ENCODE measurements at places on chromosomes 16 and 17.

DNA sequence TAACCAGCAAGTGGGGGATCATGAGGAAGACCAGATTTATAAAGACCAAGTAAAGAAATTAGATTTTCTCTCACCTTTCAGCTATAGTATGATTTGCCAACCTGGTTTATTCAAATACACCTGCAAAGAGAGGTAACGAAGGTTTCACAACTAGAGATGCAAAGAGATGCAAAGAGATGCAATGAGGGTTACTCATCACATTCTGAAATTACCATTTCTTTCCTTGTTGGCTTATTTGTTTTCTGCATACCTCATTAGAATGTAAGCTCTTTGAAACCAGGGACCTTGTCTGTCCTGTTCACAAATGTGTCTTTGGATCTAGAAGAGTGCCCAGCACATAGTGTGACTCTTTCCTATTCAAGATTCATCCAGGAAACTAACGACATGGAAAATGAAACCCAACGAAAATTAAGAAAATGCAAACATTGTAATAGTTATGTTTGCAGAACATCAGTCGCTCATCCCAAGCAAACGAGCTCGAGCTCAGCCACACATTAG is 9.0 kb upstream of the LONP2 start:
- no peak for DNase-seq

GRCh38 chr17:35022536-35023063 is 40.9 kb downstream of the RFFL start:
- peak; percentile 62 for DNase-seq

- DNase-seq: no peak
Measured at GRCh38 chr17:33955461-33955860, 299.6 kb upstream of the CCL2 start.

DNA sequence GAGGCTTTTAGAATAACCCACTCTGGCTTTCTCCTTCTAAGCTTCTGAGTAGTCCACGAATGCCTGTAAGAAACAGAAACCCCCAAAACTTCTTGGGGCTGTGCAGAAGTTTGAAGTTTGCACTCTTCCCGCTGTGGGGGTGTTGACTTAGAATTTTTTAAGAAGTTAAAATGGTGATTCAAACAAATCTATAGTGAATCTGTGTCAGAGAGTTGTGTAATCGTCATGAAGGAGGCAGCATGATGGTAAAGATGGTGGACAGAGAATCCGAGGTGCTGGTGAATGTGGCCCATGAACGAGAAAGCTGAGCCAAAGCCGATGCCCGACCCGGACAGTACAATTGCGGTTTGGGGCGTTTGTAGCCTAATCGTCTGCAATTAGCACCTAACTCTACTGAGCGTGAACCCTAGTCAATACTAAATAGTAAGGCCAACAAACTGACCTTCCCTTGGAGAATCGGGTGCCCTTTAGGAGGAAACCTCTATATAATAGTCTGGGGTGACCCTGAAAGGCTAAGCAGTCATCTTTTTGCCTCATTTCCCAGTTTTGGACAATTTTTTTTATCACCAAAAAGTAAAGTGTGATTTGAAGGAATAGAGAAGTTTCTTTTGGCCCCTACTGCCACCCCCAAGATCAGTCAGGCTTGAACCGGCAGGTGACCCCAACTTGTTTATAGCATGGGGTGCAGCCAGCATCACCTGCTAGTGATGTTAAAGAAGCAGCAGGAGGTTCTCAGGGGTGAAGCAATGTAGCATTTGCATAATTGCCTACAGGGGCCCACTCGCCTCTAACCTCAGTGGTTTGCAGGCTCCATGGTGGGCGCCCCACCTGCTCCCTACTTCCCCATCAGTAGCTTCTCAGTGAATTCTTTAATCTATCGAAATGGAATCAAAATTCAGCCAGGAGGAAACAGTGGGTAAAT is 11.2 kb downstream of the IRF8 start:
- DNase-seq: no peak

GRCh38 chr17:45022655-45023339 is 28.6 kb downstream of the DCAKD start:
- DNase-seq: no peak

DNA sequence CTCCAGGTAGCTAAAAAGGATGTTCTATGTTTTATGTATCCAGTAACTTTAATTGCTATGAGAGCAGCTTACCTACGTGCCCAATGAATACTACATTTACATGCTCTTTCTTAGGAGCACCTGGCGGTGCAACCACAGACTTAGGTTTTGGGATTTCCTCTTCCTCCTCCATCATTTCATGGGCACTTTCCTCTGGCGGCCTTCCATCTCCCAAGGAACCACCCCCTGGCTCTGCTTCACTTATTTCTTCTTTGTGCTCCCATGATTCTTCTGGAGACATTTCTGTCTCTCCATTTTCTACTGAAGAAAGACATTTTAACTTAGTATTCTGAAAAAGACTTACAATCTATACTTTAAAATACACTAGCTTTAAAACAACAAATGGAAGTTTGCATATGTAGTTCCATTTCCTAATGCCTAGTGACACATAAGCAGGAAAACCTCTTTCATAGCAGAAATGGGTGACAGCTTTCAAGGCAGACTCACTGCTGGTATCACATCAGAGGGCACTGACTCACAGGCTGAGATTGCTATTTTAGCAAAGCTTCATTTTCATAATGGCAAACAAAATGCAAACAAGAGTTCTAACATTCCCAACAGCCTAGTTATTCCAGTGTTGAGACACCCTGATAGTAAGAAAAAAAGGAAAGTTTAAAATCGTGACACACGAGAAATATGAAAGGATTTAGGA is 19.1 kb downstream of the GSPT1 start:
- DNase-seq: no peak

GRCh38 chr16:58582971-58583765 is 46.5 kb downstream of the CNOT1 start:
- DNase-seq: no peak

GRCh38 chr16:81465375-81465943 is 20.9 kb downstream of the CMIP start:
- no peak for DNase-seq

GRCh38 chr17:54196751-54197150 is 374.0 kb downstream of the KIF2B start:
- no peak for DNase-seq

GRCh38 chr17:81285894-81286293 is 9.2 kb downstream of the SLC38A10 start:
- DNase-seq: no peak

- DNase-seq: no peak
Measured at GRCh38 chr16:75552951-75553350, 3.1 kb downstream of the TMEM231 start.

GRCh38 chr16:58057121-58057520 is 31.6 kb downstream of the MMP15 start:
- DNase-seq: no peak

- no peak for DNase-seq
Measured at GRCh38 chr17:13558588-13558987, 43.1 kb downstream of the HS3ST3A1 start.

DNA sequence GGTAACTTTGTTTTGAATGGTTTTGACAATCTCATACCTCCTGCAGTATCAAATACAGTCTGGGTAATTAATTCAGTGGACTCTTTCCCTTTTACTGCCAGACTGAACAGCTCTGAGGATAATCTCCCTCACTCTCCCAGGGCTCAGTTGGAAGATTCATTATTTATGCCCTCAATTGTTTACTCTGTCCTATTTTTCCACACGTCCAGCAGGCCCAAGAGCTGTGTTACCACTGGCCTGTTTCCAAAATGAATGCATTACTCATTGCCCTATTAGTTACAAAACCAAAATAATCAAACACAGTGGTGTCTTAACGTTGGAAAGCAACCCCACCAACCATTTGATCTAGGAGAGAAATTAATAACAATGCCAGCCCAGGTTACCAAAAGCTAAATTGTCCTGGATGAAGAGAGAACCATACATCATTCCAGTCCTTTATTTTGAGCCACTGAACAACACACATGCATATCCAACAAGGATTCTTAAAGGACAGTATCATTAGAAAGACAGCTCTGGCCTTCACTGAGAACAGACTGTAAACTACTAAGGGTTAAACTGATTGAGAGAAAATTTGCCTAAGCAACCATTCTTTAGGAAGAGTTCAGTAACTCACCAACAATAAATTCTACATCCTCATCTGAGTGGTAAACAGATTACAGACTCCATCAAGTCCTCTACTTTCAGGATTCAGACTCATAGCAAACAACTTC is 34.5 kb downstream of the FAM222B start:
- no peak for DNase-seq

DNA sequence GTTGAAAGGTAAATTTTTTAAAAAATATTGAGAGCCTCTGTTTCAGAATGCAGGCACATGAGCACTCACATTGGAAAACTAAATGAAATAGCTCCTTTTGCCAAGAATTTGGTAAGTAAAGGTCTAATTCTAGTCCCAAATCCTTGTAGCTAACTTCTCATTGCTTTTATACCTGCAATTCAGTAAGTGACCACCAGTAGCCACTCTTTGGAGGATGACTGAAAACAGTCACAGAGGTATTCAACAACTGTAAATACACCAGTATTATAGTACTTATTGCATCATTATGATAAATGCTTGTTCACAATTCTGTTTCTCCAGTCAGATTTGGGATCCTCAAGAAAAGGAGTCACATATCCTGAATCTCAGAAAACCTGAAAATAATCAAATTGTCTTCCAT is 562.4 kb upstream of the CDH11 start:
- DNase-seq: no peak

DNA sequence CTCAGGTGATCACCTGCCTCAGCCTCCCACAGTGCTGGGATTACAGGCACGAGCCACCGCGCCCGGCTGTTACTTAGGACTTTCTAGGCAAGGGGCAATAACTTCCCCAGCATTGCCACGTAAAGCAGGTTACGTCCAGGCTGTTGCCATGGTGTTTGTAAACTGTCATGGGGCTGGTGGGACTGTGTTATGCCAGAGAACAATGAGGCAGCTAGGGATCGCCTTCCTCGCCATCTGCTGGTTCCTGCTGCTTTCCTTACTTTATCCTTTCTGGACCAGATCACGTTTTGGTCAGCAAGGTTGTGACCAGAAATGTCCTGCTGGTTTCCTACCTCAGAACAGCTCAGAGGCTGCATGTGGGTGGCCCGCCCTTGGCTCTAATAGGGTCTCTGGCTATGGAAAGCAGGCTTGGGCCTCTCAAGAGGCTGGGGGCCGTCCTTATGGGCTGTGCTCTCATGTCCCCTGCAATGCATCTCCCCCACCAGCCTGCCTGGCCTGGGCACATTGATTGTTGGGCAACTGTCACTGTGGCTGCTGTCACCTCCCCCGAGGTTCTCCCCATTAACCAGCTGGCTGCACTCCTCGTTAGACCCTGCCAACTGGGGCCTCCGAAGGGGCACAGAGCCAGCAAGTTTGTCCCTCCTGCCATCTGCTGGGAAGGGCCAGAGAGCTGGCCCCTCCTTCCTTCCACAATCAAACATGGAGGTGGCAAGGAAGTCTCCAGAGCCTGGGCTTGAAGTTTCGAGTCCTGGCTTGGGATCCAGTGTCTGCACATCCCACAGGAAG is 28.2 kb upstream of the ZC3H18 start:
- DNase-seq: no peak

DNA sequence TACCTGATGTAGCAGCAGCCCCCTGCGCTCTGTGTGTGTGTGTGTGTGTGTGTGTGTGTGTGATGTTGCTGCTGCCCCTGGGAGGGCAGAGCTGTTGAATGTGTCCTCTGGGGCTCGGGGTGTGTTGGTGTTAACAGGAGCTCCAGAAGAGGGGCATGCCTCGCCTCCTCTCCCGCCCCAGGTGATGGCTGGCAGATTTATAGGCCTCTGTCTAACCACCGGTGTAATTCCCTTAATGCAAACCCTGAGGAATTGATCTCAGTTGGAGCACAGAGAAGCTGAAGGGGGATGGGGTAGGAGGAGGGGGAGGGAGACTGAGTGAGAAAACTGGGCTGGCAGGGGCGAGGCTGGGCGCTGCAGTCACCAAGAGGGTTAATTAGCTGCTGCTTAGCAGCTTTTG is 10.0 kb downstream of the CACNA1G start:
- no peak for DNase-seq

GRCh38 chr17:74893936-74894671 is 671 bp upstream of the FADS6 start:
- no peak for DNase-seq

DNA sequence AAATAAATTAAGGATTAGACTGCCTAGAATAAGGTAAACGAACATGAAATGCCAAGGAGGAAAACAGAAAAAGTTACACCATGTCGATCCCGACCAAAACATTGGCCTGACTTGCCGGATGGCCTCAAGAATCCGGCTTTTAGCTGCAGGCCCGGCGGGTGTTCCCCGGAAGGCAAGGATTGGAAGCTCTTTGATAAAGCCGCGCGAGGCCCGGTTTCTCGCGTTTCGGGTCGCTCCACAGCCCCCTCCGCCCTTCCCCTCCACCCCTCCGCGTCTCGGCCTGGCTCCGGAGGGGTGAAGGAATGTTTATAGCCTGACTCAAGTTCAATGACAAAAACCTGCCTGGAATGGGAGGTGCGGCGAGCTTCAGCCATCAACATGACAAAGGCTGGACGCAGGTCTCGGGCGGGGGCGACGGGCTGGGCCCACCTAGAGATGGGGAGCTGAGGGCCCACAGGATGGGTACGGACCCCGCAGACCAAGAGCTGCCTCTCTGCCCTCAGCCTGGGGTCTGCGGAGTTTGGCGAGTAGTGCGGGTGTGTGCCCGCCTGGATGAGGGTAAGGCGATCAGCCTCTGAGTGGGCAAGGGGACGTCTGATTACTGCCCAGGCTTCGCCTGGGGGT is 2.6 kb downstream of the PRAC1 start:
- DNase-seq: peak; percentile 16

- no peak for DNase-seq
Measured at GRCh38 chr16:85139881-85140339, 27.6 kb upstream of the CIBAR2 start.

Measured in activated naive CD4-positive, alpha-beta T cell treated with anti-CD3 and anti-CD28 coated beads, Interleukin-2, amount 50 U/mL, for 16 hours (primary cell).